ENCODE measurements at places on chromosomes 6 and 20. TPM values are rescaled to one million over a fixed set of nuclear protein-coding genes. Genes with fewer than 3 reads are reported as not detected.
A peak's percentile ranks its signal among the peaks of the same experiment; 100 is the strongest.

The IL17A gene
- not detected for total RNA-seq

GRCh38 chr6:29720863-29721262 is 2.4 kb upstream of the HLA-F start:
- peaks cover 29% of the 10 kb centered on the region for H3K4me1 ChIP-seq
- no peak overlapping the region for H3K27ac ChIP-seq
- peak; percentile 40 for DNase-seq
- H3K27me3 ChIP-seq, result no peaks in the 10 kb centered on the region

DNA sequence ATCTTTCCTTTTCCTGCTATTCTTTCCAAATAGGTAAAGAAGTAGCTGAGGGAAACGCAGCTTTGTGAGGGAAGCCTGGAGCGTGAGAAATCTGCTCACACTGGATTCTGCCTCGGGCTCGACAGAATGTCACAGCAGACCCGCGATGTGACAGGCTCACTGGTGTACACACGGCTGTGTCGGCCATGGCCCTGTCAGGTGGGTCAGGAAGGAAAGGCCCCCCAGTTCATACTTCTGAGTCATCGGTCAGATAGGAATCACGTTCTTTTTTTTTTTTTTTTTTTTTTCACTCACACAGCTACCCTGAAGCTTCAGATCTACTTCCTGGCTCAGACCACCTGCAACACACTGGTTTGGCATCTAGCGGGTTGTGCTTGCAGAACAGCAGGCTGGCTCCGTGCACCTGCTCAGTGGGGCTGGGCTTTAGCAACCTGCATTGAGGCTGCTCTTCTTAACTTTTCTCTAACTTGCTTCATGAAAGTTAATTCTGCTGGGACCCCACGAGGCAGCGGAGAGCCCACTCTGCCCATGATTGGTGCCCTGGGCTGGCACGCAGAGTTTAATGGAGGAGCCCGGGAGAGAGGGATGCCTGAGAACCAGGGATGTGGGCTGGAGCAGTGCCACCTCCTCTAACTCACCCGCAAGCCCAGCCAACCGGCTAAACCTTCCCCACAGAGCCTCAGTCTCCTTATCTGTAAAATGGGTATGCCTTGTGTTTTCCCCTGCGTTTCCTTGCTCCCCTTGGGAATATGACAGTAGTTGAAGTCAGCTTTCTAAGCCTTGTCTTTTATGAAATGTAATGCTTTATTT is 61.5 kb upstream of the FNDC1 start:
- H3K36me3 ChIP-seq, result no peaks in the 10 kb centered on the region
- H3K27me3 ChIP-seq, result no peaks in the 10 kb centered on the region
- H3K4me3 ChIP-seq, result peak overlapping the region; percentile 76
- peak; percentile 82 for DNase-seq
- peak overlapping the region; percentile 91 for H3K27ac ChIP-seq

GRCh38 chr6:56749632-56750151 is 107.0 kb upstream of the DST start:
- no peaks in the 10 kb centered on the region for H3K4me1 ChIP-seq
- no peak overlapping the region for H3K27ac ChIP-seq
- no peak overlapping the region for H3K4me3 ChIP-seq
- H3K36me3 ChIP-seq, result no peaks in the 10 kb centered on the region

DNA sequence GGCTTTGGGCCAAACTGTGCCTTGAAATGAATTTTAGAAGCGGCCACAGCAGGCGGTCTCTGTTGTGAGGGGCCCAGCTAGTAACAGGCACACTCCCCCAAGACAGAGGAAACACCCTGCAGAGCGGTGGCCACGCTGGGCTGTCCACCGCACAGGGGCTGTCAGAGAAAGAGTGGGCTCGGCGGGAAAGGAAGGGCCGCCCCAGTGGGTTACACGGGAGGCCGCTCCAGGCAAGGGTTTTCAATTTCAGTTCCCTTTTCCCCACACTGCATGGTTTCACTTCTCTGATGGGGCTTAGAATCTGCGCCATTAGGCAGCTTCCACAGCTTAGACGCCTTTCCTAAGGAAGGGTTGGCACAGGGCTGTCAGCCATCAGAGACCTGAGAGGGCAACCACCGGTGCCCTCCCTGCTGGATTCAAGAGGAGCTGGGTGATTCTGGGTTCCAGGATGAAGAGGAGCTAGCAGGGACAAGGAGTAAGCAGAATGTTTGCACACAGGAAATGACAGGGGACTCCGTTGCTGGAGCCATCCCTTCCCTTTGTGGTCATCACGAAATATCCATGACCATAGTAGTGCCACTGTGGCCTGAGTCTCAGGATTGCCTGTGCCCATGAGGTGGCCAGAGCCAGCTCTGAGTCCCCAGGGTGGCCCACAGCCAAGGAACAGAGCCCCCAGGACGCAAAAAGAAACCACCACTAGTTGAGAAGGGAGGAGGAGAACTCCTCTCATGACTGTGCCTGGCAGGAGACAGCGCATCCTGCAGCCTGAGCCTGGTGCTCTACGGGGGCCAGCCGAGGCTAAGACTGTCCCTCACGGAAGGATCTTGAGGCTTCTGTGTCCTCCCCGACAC is 282.7 kb downstream of the NRN1 start:
- no peaks in the 10 kb centered on the region for H3K27me3 ChIP-seq
- DNase-seq, result peak; percentile 8
- H3K36me3 ChIP-seq, result no peaks in the 10 kb centered on the region
- peak overlapping the region; percentile 36 for H3K4me3 ChIP-seq

DNA sequence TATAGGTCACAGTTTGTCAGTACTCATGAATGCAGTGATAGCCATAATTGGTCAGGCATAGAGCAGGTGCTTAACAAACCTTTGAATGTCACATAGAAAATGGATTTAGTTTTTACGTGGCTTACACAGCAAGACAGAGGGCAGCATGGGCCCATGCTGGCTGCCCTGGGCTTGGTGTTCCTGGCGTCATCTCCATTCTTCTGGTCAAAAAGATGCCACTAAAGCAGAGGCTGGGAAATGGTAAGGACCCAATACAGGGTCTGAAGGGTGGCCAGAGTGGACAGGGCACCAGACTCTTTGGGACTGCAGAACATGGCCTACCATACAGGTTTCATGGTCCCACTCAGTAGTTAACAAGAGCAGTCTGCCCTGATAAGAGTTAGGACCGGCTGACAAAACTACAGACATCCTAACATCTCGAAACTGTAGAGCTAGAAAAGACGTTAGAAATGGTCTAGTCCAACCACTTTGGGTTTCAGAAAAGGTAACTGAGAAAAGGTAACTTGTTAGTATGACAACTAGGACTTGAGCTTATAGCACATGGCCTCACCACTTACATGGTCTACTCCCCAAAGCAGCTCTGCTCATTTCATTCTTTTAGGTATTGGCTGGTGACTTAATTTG is 22.6 kb downstream of the HEBP2 start:
- DNase-seq, result no peak
- no peak overlapping the region for H3K4me3 ChIP-seq
- H3K4me1 ChIP-seq, result peaks cover 4% of the 10 kb centered on the region
